OCI-M1 (cell line): ENCODE measurements at places on chromosomes 4 and X.

DNA sequence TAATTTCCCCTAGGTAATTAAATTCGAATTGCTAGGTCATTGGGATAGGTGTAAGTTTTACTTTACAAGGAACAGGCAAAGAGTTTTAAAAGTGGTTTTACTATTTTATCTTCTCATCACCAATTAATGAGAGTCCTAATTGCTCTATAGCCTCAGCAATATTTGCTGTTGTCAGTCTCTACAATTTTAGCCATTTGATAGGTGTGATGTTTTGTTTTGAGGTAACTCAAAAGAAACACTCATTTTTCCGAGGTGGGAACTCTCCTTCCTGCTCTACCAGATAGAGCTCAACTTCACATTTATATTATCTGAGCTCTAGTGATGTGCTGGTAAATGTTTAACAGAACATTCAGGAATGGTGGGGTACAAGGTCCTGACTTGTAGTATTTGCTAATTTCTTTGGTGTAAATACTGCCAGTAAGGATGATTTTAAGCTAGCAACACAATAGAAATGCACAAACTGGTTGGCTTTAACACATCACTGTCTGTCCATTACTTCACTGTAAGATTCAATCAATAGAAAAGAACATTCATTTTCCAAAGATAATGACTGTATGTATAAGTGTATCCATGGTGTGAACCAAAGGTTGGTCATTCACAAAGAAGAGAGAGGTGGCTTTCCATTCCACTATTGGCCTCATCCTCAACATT lies 62.7 kb downstream of the LDB2 start:
- no peak for DNase-seq

DNA sequence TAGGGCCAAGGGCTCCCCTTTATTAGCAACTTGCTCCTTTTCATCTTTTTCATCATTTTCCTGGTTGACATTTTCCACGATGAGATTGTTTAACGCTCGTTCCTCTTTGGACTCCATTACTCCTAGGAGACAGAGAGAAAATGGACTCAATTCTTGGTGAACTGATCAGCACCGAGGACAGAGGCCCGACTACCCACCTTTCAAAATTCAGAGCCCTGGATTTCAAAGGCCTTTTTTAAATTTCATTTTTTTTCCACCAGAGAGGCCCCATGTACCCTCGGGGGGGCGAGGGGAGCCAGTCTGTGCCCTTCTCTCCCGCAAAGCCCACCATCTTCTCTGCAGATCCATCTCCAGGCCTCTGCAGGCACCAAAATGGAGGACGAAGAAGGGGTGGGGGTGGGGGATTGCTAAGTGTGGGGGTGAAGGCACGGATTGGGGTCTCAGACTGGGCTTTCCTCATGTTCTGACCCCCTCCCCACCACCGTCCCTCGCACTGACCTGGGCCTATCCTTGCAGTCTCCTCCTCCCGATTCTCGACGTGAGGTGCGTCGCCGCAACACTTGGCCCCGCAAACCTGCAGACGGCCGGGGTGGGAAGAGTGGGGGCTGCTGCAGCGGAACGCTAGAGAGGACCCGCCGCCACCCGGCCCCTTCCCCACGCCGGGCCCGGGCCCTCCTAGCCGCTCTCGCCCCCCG lies 783 bp downstream of the BEX2 start:
- no peak for DNase-seq

DNA sequence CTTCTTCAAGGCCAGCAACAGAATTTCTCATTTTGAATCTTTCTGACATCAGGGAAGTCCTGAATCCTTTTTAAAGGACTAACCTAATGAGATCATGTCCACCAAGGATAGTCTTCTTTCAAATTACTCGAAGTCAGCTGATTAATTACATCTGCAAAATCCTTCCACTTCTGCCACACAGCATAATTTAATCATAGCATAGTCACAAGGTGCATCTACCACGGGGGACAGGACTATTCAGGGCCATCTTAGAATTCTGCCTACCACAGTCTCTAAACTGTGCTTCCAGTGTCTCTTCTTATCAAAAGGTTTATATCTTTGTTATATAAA lies 53.7 kb downstream of the ATP10D start:
- DNase-seq, result no peak

GRCh38 chr4:158209825-158210807 lies at the start of gene TMEM144:
Gene TMEM144, plus strand, starts transcription at chr4:158210486. Its CDS starts 2,182 bp downstream, at chr4:158212668.
- DNase-seq, result peak; percentile 94

GRCh38 chrX:32871636-32872035 lies 339.7 kb downstream of the DMD start:
- no peak for DNase-seq

DNA sequence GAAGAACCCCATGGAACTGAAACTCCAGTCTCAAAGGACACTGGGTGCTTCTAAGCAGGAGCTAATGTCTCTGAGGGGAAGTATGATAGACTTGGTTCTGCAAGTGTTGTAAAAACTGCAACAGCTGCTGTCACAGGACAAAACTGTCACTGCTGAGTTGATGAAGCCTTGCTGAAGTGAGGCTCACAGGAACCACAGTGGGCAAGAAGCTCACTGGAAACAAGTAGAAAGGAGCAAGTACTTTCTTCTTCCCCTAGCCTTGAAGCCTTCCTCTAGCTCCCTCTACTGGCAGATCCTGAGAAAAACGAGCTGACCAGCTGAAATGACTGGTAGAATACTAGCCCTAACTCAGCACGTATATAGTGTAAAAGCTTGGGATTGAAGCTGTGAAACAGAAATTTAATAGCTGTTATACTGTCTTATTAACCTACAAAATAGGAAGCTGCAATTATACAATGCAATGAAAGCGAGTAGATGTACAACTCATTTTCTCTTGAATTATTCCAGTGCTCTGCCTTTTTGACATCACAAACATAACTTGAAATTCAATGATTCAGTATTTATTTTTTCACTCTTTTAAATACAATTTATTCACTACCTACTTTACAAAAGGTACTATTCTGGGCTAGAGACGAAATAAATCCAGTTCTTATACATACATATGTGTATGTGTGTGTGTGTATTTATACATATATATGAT lies 91.4 kb downstream of the GABRB1 start:
- DNase-seq, result peak; percentile 91

DNA sequence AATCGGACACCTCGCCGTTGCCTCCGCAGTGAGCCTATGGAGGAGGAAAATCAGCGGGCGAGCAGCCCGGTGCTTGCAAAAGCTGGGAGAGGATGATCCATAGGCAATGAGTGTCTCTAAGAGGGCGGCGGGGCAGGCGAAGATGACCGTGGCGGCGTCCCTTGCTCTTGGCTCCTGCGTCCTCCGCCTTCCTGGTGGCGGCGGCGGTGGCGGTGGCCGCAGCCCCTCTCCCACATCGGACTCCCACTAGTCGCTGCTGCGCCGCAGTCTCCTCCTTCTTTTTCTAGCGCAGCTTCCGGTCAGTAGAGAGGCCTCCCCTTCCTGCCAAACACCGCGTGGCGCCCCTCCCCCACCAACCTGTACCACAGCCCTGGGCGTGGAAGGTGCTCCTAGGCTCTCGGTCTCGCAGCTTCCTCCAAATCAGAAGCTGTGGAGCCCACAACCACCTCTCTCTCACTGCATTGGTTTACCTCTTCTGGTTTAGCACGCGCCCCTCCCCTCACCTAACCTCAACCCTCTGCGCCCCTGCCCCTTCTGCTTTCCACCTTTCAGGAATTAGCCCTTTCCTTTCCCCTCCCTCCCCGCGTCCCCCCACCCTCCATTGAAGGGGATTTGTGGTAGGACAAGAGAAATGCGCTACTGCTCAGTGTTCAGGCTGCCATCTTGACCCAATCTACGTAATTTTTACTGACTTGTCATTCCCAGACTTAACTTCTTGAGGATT lies at the start of gene SPIN3:
TSS of gene SPIN3 (minus strand) at position 271 of the 724 bp plus-strand sequence. CDS start 594 bp downstream, outside the sequence.
- DNase-seq, result peak; percentile 92

- no peak for DNase-seq
Observed at GRCh38 chrX:39226251-39226650, 425.0 kb downstream of the MID1IP1 start.

DNA sequence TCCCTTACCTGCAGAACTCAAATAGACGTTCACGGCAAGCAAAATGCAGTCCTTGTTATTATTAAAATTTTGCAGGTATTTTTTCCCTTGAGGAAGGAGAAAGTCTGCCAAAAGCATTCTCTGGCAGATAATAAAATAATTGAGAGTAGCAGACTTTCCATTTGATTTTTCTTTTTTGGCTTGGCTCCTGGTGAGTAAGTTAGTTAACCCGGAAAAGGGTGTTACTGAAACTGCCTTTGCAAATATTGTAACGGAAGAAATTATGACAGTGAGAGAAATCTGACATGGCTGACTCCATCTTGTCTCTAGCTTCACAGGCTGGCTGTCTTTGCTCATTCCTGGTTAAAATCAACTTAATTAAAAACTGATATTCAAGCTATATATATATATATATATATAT lies 100.5 kb downstream of the GPR143 start:
- DNase-seq, result no peak

GRCh38 chrX:19347916-19348315 lies 4.2 kb downstream of the PDHA1 start:
- no peak for DNase-seq

DNA sequence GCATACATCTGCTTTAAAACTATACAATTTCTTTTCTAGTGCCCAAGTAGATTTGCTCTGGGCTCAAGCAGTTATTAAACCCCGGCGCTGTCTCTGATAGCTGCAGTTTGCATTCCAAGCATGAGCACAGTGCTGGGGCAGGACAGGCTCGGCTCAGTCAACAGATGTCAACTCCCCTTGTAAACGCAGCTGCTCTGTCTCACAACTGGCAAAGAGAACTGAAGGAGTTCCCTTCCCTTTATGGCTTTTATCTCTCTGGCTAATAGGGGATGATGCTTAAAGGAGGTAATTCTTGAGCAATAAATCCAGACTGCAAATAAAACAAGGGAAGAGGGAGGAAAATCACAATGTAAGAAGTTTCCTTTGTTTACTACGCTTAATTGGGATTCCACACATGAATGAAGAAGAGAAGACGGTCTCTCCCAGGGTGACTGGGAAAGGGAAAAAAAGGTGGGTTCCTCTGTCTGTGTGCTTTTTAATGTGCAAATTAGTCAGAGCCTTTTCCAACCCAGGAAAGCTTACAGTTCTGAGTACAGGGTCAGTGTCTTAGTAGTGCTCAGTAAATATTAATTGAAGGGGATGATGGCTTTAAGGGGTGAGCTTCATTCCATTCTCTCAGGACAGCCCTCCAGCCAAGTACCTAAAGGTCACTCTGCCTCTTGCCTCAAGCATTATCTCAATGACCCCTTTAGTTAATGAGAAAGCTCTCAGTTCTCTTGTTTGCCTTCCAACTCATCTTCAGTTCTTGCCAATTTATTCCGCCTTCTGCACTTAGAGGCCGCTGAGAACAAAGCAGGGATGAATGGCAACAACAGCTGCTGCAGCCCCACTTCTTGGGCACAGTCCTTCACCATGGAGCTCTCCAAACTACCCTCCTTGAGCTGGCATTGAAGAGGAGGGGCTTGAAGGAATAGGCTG lies 155.7 kb upstream of the JADE1 start:
- DNase-seq, result no peak

- DNase-seq, result no peak
Observed at GRCh38 chr4:134089885-134090284, 111.7 kb downstream of the PABPC4L start.

DNA sequence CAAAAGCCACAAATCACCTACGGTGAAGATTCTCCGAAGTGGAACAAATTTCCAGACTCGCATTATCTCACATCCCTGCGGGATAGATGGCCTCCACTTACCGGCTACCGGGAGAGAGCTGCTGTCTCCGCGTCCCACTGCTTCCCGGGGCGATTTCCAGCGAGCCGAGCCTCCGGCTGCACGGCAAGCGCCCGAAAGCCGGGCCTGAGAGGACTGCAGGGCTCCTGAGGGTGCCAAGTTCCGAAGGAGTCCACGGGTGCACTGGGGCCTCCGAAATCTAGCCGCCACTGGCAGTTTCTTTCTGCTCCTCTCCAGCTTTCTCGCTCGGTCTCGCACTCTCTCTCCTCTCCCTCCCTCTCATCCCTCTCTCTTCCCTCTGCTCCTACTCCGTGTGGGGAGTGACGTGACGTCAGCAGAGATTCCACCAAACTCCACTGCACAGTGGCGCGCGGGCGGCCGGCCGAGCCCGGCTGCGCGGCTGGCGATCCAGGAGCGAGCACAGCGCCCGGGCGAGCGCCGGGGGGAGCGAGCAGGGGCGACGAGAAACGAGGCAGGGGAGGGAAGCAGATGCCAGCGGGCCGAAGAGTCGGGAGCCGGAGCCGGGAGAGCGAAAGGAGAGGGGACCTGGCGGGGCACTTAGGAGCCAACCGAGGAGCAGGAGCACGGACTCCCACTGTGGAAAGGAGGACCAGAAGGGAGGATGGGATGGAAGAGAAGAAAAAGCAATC lies 14.0 kb upstream of the PITX2 start:
- no peak for DNase-seq

DNA sequence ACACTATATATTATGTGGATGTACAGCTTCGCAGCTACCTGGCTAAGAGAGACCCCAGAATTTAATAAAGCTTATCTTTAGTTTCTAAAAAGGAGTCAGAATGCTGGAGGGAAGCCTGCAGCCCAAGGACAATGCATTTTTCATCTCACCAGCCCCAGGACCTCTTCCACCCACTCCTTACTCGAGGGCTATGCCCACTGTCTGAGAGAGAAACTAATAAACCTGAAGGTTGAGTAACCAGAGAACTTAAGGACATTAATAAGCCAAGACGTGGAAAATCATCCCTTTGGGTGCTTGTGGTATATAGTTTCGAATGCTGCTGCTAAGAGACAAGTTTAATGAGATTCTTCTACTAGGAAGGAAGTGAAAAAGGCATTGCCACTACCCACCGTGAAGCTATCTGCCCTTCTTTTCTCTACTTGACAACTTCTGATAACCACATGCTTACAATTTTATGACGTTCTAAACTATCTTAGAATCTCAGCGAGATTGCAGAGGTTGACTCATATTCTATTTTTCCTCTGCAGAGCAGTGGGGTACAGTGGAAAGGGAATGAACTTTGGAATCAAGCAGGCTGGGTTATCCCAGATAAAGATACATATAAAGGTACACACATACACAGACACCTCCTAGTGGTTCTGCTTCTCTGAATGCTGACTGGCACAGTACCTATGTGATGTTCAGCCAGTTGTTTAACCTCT lies 3.3 kb downstream of the RELL1 start:
- peak; percentile 29 for DNase-seq

DNA sequence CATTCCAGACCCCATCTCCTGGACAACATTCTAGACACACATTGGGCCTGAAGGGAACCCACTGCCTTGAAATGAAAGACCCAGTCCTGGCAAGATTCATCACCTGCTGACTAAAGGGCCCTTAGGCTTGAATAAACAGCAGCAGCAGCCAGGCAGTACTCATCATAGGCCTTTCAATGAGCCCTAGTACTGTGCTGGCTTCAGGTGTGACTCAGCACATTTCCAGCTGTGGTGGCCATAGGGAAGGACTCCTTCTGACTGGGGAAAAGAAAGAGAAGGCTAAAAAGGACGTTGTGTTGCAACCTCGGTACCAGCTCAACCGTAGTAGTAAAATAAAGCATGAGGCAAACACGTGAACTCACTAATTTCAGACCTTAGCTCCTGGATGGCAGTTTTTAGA lies 344.0 kb downstream of the ACTRT1 start:
- peak; percentile 60 for DNase-seq

DNA sequence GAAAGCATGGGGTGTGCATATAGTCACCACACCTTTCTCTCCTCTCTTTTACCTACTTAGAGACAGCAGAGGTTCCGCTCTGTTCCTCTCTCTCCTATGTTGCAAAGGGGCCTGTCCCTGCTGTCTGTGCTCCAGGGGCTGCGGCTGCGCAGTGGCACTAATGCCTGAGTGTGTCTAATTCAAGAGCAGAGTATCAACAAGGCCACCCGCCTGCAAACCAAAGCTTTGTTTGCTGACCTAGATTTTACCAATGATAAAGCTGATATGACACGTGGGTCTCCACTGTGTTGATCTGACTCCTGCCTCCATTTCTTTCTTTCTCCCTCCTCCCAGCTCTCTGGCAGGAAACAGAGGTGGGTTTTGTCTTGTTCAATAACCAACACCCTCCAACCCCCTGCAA lies 74.9 kb downstream of the NSG1 start:
- DNase-seq, result no peak
